ENCODE measurements at places on chromosomes 4 and X.

DNA sequence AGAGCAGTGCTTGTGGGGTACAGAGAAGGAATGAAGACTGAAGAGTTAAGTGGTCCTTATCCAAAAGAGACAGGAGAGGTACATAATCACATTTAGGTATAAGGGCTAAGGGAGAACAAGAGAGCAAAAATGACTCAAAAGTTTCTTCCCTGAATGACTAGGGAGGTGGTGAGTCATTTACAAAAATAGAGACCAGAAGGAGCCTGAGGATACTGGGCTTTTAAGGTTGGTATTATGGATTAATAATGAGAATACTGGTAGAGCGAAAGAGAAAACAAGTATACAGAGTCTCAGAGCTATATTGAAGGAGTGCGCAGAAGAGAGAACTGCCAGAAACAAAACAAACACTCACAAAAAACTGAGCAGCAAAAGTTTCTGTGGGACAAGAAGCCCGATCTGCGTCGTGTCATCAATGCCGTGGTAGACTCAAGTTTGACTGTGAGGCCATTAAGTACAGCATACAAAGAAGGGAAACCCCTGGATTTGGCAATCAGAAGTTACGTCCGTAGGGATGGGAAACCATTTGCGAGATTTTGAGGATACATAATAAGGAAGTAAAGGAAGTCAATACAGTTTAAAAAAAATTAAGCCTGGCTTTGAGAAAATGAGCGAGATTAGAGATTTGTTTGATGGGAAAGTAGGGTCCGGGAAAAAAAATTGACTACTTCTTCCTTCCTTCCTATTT, 129.1 kb upstream of the STIM2 start:
- no peak for DNase-seq

DNA sequence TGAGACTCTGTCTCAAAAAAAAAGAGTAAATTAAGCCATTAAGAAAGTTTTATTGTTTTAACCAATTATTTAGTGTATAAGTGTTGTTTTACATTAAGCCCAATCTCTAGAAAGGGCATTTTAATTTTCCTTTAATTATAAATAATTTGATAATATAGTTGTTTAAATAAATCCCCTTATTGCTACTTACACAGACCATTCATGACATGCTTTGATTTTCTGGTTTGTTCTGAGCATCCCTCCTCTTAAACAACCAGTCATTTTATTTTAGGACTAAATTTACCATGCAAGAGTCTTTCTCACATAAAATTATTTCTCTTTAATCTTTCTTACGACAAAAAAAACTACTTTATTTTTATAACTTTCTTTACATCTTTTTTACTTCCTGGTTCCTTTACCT, 23.5 kb upstream of the PAGE5 start:
- DNase-seq = no peak

GRCh38 chr4:10020871-10021652, at the start of gene SLC2A9:
SLC2A9 (minus strand) TSS chr4:10021497; CDS start chr4:10021429, 68 bp downstream.
- DNase-seq = no peak

GRCh38 chr4:17094159-17094875, 195.9 kb upstream of the LDB2 start:
- DNase-seq = no peak

DNA sequence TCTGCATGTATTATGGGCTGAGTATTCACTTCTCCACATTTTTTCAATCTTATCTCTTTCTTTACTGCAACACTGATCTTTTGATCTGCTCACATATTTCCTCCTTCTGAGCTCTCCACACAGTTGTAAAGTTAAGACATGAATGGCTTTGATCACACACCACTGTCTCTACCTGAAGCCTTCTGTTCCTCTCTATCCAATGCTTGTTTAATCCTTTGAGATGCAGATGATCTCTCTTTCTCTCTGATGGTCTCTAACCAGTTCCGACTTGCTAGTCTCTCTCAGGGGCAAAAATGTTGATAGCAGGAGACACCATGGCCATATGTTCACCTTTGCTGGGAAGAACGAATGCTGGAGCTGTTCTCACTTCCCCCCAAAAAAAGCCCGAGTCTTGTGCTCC, 162.4 kb downstream of the UNC5C start:
- DNase-seq = no peak

Data from HFF-Myc (cell line).